ENCODE measurements at places on chromosomes 3 and 15.

GRCh38 chr3:155712008-155712407, 32.9 kb downstream of the PLCH1 start:
- peaks cover 2% of the 10 kb centered on the region for H3K27me3 ChIP-seq
- H3K4me1 ChIP-seq, result no peaks in the 10 kb centered on the region
- H3K4me3 ChIP-seq, result no peak overlapping the region
- DNase-seq, result no peak

DNA sequence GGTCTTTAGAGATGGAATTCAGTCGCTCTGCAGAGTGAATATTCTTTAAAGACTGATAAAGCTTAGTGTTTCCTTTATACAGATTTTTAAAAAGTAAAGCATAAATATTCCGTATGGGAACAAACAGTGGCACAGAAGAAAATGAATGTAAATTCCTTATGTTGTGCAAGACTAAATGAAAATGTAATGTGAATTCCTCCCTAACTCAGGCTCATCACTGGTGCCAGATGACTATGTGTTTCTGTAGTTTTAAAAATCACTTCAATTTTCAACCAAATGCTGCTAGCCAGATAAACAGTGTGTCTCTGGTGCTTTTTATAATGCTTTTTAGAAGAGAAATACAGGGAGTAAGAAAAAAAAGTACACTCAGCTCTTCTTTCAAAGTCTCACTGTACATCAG, 154.8 kb upstream of the SNTN start:
- H3K4me3 ChIP-seq, result no peak overlapping the region
- no peak overlapping the region for H3K27ac ChIP-seq
- DNase-seq, result no peak
- no peaks in the 10 kb centered on the region for H3K4me1 ChIP-seq
- H3K27me3 ChIP-seq, result no peaks in the 10 kb centered on the region

GRCh38 chr3:56055546-56055945, 412.7 kb downstream of the ERC2 start:
- H3K4me1 ChIP-seq, result no peaks in the 10 kb centered on the region
- H3K4me3 ChIP-seq, result no peak overlapping the region
- no peaks in the 10 kb centered on the region for H3K27me3 ChIP-seq

- peaks cover 5% of the 10 kb centered on the region for H3K27me3 ChIP-seq
- H3K4me1 ChIP-seq, result peaks cover 4% of the 10 kb centered on the region
- DNase-seq, result no peak
- no peak overlapping the region for H3K27ac ChIP-seq
- H3K4me3 ChIP-seq, result no peak overlapping the region
- H3K36me3 ChIP-seq, result no peaks in the 10 kb centered on the region
Observed at GRCh38 chr3:143237077-143237627, 117.6 kb downstream of the CHST2 start.

DNA sequence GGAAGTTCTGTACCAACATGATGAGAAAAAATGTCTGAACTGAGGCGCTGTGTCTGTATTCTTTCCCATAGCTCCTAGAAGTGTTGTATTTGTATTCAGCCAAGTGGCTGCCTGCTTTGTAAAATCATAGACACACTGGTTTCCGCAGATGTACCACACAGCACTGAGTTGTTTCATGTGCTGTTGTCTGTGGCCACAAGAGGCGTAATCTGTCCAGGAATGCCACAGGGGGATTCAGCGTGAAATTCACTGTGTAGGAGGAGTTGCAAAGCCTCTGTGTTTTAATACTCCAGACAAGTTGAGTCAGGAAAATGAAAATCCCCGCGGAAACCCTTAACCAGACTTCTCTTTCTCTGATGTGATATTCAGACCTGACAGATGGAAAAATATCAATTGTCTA, 462.2 kb downstream of the NSUN3 start:
- no peaks in the 10 kb centered on the region for H3K4me1 ChIP-seq
- H3K36me3 ChIP-seq, result no peaks in the 10 kb centered on the region
- no peak for DNase-seq
- no peak overlapping the region for H3K27ac ChIP-seq
- no peak overlapping the region for H3K4me3 ChIP-seq

- no peak for DNase-seq
- no peaks in the 10 kb centered on the region for H3K36me3 ChIP-seq
- no peaks in the 10 kb centered on the region for H3K27me3 ChIP-seq
- H3K4me3 ChIP-seq, result no peak overlapping the region
- H3K27ac ChIP-seq, result no peak overlapping the region
- H3K4me1 ChIP-seq, result no peaks in the 10 kb centered on the region
Observed at GRCh38 chr3:146783446-146783845, 178.3 kb upstream of the PLSCR5 start.

DNA sequence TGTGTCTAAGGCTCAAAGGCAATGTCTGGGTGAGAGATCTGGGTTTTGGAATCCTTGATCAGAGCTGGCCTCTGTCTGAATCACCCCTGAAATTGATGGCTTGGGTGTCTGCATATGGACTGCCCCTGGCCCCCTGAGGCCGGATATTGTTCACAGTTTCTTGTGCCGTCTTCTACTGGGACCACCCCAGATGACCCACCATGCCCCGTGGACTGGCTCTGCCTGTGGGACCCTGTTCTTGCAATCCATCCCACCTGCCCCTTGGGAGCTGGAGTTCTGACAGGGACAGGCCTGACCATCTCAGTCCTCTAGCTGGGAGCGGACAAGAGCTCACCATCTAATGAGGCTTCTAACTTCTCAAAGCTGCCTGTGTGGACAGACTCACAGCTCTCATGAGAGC, 119.9 kb downstream of the FAM43A start:
- no peak for DNase-seq
- H3K36me3 ChIP-seq, result no peaks in the 10 kb centered on the region
- H3K27ac ChIP-seq, result no peak overlapping the region
- H3K4me1 ChIP-seq, result no peaks in the 10 kb centered on the region
- H3K27me3 ChIP-seq, result peaks cover 13% of the 10 kb centered on the region

DNA sequence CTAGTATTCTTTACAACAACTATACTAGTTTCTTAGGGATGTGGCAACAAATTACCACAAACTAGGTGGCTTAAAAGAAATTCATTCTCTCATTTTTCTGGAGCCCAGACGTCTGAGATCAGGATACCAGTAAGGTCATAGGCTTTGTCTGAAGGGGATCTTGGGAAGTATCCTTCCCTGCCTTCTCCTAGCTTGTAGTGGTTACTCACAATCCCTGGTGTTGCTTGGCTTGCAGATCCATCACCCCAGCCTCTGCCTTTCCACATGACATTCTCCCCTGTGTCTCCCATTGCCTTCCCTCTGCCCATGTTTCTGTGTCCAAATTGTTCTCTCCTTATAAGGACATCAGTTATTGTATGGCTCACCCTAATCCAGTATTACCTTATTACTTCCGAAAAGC, 24.3 kb upstream of the CLDN1 start:
- H3K4me1 ChIP-seq, result no peaks in the 10 kb centered on the region
- H3K27ac ChIP-seq, result no peak overlapping the region
- peaks cover 16% of the 10 kb centered on the region for H3K27me3 ChIP-seq
- DNase-seq, result no peak
- H3K4me3 ChIP-seq, result no peak overlapping the region

GRCh38 chr3:112302881-112303763, 9.1 kb upstream of the SLC9C1 start:
- peaks cover 13% of the 10 kb centered on the region for H3K4me1 ChIP-seq
- DNase-seq, result no peak
- no peak overlapping the region for H3K27ac ChIP-seq
- no peak overlapping the region for H3K4me3 ChIP-seq
- H3K27me3 ChIP-seq, result no peaks in the 10 kb centered on the region

DNA sequence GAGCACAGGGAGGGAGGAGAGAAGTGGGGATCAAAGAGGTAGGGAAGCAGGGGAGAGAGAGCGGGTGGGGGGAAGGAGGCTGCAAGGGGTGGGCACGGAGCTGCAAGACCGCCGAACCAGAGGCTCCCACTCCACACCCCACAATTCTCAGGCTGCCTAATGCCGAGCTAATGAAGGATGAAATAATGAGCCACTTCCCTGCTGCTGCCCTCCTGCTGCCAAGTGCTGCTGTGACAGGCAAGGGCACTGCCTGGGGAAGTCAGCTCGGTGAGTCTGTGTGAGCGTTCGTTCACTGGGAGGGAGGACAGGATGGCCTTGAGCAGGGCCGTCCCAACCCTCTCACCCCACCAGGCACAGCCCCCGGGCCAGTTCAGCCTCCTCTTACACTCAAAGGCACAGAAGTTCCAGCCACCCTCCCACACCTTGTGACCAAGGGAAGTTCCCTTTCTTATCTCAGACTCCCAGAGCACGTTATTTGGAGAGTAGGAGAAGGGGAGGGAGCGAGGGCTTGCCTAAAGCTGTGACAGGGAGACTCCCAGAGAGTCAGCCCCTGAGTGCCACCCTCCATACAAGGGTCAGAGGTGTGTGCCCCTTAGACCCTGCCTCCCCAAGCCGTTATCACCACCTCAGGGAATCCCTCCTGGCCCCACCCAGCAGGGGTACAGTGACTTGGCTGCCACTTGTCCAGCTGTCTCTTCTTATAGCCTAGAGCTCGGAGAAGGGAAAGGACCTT, 12.4 kb downstream of the GLYCTK start:
- H3K27ac ChIP-seq, result no peak overlapping the region
- H3K4me1 ChIP-seq, result no peaks in the 10 kb centered on the region
- H3K4me3 ChIP-seq, result no peak overlapping the region
- no peaks in the 10 kb centered on the region for H3K36me3 ChIP-seq
- no peak for DNase-seq
- no peaks in the 10 kb centered on the region for H3K27me3 ChIP-seq
